ENCODE measurements at places on chromosomes 5 and 9. TPM values are rescaled to one million over a fixed set of nuclear protein-coding genes. Genes with fewer than 3 reads are reported as not detected.

The GDF9 gene
- 0.69 TPM for total RNA-seq

GRCh38 chr5:131194725-131195124 lies 24.0 kb downstream of the LYRM7 start:
- no peak for DNase-seq

- peak; percentile 18 for DNase-seq
Measured at GRCh38 chr5:61534481-61535267, 202.6 kb downstream of the ZSWIM6 start.

DNA sequence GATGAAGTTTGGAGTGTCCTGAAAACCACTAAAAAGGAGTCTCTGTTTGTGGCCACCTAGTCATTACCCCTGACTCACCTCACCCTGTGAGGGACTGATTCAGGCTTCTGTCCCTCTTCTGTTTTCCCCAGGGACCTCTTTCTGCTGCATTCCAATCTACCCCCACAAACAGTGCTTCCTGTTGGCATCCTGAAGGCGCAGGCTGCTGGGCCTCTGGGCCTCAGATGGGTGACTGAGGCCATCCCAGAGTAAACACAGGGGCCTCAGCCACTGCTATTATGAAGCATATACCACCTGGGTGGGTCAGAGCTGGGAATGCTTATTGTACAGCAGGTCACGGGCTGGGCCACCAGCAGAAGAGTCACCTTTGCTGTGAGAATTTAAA lies 20.0 kb downstream of the MORN5 start:
- DNase-seq, result no peak

GRCh38 chr9:114271556-114272510 lies 51.1 kb upstream of the ORM1 start:
- DNase-seq, result peak; percentile 55

The C7 gene
- total RNA-seq, result not detected

DNA sequence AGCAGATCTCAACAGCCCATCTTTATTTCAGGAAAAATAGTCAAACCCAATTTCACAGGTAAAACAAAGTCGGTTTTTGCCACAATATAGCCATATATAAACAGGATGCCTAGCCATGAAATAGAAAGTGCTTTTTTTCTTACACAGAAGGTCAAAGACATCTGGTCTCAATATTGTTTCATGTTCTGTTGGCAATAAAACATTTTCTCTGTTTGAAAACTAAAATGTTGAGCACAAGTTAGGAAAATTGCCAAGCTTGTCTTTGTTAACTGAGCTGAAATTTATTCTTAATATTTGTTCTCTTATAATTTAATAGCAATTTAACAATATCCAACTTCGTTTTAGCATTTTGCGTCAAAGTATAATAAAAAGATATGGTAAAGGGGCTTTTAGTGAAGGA lies 673.4 kb downstream of the DTWD2 start:
- DNase-seq, result no peak

The TMC1 gene
- total RNA-seq, result not detected

The NPM1 gene
- 3,905 TPM for total RNA-seq

GRCh38 chr5:35129921-35130485 lies 82.3 kb upstream of the AGXT2 start:
- peak; percentile 80 for DNase-seq

The PCDHB15 gene
- not detected for total RNA-seq

GRCh38 chr5:25489834-25490538 lies 845.2 kb upstream of the CDH10 start:
- no peak for DNase-seq

The TRIM36 gene
- 0.11 TPM for total RNA-seq

DNA sequence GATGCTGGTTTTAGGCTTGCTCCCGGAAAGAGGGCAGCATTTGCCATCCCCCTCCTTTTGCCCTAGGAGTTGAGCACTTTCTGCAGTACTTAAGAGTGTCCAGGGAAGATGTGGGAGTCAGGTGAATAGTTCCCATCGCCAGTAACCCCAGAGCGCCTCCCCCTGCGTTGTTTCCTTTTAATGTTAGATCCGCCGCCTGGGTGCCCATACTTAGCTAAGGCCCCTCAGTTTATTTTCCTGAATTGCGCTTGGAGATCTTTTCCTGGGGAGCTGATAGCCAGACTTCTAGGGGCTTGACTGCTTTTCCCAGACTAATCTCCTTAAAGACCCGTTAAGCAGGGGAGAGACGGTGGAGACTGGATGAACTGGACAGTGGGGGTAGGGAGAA lies 377 bp upstream of the PCDHAC2 start:
- no peak for DNase-seq

DNA sequence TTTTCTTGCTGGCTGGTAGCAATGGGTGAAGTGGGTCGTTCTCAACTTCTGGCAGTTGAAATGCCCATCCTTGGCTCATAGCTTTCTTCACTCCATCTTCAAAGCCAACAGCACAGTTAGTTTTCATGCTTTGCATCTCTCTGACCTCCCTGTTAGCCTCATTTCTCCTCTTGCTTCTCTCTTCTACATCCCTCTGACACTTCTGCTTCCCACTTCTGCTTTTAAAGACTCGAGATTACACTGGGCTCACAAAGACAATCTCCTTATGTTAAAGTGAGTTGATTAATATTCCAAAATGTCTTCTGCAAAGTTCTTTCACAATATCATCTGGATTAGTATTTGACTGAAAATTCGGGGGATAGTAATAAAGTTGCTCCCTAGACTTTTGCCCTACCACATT lies 684.8 kb upstream of the CCNG1 start:
- no peak for DNase-seq

- no peak for DNase-seq
Measured at GRCh38 chr5:91183743-91184142, 199.4 kb downstream of the ARRDC3 start.

GRCh38 chr5:92353107-92354030 lies 970.3 kb upstream of the ARRDC3 start:
- DNase-seq, result no peak

DNA sequence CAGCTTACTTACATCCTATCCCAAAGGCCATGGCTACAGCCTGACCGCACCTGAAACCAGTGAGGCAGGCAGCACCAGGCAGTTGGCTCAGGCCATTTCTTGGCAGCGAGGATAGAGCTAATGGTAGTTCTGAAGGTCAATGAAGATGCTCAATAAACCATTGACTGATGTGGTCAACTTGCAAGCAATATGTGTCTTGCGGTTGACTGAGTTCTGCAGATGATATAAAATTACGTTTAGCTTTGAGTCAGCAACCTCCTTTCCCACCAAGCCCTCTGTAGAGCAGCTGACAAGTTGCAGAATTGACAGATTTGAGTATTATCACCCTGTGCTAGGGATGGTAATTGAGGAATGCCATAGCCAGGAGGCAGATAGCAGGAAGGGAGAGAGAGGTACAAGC lies 189.0 kb upstream of the PUM3 start:
- DNase-seq, result no peak

- no peak for DNase-seq
Measured at GRCh38 chr9:70049236-70049635, 5.6 kb downstream of the MAMDC2 start.

The STC2 gene
- total RNA-seq, result 31.5 TPM

DNA sequence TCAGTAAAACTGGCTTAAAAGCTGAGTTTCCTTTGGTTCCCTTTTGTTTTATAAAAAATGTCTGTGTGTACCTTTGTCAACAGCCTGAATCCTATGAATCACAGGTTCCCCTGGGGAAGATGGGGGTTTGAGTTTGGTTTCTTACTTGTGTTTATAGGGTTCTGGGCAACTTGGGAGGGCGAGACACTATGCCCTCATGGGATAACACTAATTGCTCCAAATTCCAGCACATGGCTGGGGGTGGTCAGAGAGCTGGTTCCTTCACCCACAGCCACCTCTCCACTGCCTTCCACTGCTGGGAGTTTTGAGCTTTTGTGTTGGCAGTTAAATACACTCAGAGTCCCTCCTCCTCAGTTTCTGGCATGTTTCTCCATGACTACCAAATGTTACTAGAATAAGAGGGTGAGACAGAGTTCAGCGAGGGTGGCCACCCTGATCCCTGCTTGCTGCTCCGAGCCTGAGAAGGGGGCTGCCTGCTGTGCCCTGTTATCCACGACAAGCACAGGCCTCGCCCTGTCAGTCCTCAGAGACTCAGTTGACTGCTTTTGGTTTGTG lies 83.0 kb upstream of the EPB41L4B start:
- no peak for DNase-seq

The PCDHB11 gene
- total RNA-seq, result not detected

GRCh38 chr5:54227759-54228158 lies 82.6 kb downstream of the ARL15 start:
- DNase-seq, result no peak

- no peak for DNase-seq
Measured at GRCh38 chr5:95872346-95873268, 50.1 kb upstream of the GLRX start.

The CDX1 gene
- total RNA-seq, result not detected

The SLC25A2 gene
- total RNA-seq, result 0.27 TPM

The MYMK gene
- not detected for total RNA-seq

GRCh38 chr9:90880669-90881068 lies 79.0 kb downstream of the SYK start:
- no peak for DNase-seq

GRCh38 chr9:17750269-17750668 lies 171.4 kb downstream of the SH3GL2 start:
- no peak for DNase-seq

DNA sequence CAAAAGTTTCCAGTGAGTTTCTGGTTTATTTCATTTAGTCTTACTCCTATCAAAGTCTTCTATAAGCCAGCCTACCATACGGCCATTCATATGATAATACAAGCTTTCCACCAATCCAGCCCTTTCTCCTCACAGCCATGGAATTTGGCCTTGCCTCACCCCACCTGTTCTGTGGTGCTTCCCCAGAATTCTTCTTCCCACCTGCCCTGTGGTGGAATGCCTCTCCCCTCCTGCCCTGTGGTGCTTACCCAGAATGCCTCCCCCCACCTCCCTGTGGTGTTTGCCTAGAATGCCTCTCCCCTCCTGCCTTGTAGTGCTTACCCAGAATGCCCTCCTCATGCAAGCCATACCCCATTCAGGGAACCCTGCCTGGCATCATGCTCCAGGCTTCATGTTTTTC lies 90.3 kb upstream of the APC start:
- no peak for DNase-seq

The FCN1 gene
- not detected for total RNA-seq

The PCDHGB4 gene
- 0.09 TPM for total RNA-seq

DNA sequence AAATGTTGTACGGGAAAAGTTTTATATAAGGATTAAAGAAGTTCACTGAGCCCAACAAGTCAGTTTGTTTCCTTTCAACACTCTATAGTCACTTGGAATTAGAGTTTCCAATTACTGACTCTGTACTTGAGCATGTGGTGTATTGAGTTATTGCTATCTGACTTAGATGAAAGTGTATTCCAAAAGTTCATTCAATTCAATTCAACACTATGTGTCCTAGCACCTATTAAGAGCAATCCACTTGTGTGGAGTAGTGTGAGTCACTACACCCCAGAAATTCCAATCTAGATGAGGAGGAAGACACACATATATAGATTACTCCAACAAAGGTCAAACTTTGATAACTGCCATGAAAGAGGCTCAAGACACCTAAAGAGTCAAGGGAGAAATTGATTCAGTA lies 98.2 kb upstream of the SLCO6A1 start:
- no peak for DNase-seq

The ARL14EPL gene
- total RNA-seq, result not detected

- no peak for DNase-seq
Measured at GRCh38 chr9:127446713-127447415, 4.3 kb downstream of the RPL12 start.

The ADGRD2 gene
- not detected for total RNA-seq

The PARP8 gene
- total RNA-seq, result 38.8 TPM

- DNase-seq, result no peak
Measured at GRCh38 chr9:86598411-86599239, 244.4 kb upstream of the TUT7 start.

GRCh38 chr5:82298668-82299067 lies 20.5 kb upstream of the RPS23 start:
- no peak for DNase-seq

DNA sequence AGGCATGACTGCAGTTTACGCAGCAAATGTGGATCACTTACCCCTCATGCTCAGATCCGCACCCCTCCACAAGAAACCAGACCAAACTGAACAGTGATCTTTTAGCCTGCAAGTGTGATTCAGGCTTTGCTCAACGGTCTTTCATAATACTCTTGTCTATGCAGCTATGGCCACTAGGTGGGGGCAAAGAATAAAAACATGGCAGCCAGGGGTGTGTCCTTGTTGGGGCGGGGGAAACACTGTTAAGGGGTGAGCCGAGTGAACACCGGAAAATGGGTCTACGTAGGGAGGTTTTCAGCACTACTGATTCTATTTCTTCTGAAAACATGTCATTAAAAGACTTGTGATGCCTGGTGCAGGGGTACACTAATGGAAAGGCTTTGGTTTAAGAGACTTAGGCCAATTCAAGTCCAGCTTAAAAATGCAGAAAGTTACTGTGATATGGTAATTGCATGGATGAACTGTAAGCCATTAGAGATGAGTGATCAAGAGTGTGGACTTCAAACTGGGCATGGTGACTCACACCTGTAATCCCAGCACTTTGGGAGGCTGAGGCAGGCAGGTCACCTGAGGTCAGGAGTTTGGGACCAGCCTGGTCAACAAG lies 49.9 kb upstream of the GPR151 start:
- DNase-seq, result peak; percentile 72
